ENCODE measurements at places on chromosomes 1 and 21. TPM values are rescaled to one million over a fixed set of nuclear protein-coding genes. Genes with fewer than 3 reads are reported as not detected.

The TMEM61 gene
- not detected for total RNA-seq

The ZNF683 gene
- total RNA-seq = not detected

The ITGB2 gene
- 4.3 TPM for total RNA-seq

The PSRC1 gene
- 67.0 TPM for total RNA-seq

The KRTAP7-1 gene
- not detected for total RNA-seq

The GBP7 gene
- not detected for total RNA-seq

The PCSK9 gene
- not detected for total RNA-seq

The HAO2 gene
- total RNA-seq = not detected

The TIE1 gene
- 0.20 TPM for total RNA-seq

DNA sequence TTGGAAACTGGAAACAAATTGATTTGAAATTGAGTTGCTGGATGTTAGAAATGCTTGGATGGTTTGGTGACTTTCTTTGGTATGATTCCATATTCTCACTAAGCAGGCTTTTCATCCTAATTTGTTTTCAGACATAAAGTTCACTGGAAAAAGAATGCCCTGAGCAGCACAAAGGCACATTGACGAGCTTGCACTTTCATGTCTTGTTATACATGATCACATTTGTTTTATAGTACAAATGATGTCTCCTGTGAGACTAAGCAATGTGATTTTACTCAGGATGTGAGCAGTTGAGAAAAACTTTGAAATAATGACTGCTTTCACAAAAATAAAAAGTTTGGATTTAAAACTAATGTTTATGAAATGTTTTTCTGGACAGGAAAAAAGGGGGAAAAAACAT is 63.6 kb downstream of the KCNT2 start:
- DNase-seq = no peak

GRCh38 chr1:6243053-6243834 is 735 bp upstream of the HES3 start:
- no peak for DNase-seq

- DNase-seq = no peak
Measured at GRCh38 chr1:211381481-211382181, 55.0 kb downstream of the TRAF5 start.

DNA sequence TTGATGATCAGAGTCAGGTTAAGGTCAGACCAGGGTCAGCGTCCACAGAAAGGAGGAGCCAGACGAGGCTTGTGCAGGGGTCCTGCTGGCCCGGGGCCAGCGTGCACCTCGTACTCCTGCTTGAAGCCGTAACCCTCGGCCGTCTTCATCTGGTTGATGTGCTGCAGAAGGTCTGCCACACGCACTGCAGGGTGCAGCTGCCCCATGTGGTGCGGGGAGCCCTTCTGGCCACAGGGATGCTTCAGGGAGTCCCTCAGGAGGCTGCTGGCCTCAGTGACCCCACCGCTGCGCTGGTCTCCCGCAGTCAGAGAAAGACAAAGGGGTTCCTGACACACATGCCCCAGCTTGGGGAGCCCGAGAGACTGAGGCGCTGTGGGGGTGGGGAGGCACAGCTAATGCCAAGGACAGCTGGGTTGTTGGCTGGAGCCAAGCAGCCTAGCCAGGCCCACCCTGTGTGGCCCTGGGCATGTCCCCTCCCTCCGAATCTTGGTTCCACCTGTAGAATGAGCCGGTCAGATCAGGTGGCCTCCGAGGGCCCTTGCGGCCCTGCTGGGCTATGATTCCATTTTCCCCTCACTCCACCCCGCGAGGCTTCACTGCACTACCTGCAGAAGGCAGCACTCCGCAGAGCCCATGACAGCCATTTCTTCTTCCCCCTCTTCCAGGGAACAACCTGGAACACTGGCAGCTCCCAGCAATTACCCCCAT is 251.9 kb downstream of the PTPRU start:
- DNase-seq = no peak

DNA sequence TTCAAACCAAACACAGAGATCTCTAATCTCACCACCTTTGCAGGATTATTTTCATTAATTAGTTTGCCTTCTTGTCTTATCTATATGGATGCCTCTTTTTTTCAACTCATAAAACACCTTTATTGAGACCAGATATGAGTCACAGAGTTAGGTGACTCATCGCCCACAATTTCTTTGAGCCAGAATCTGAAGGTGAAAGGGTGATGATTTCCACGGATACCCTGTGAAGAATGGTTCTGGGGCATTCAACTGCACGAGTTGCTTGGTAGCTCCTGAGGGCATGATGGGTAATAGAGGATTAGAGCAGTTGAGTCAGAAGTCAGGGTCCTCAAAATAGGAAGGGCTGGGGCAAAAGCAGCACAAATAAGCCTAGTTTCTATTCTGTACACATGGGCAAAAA is 128.2 kb downstream of the TBX19 start:
- peak; percentile 25 for DNase-seq

GRCh38 chr1:201291916-201292315 is 8.6 kb downstream of the PKP1 start:
- DNase-seq = peak; percentile 36

DNA sequence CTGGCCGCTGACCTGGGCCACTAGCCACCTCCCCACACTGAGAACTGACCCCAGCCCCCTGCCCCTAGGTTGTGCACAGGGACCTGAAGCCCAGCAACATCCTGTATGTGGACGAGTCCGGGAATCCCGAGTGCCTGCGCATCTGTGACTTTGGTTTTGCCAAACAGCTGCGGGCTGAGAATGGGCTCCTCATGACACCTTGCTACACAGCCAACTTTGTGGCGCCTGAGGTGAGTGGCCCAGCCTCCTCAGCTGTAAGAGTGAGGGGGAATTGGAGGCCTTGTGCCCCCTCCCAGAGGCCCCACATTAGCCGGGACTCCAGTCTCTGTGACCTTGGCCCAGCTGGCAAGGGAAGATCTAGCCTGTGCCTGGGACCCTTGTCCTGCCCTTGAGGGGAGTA is 41.8 kb downstream of the RPS6KA1 start:
- no peak for DNase-seq

- no peak for DNase-seq
Measured at GRCh38 chr1:54989968-54990810, 8.5 kb upstream of the BSND start.

- DNase-seq = no peak
Measured at GRCh38 chr1:234586892-234587485, 23.0 kb downstream of the IRF2BP2 start.

DNA sequence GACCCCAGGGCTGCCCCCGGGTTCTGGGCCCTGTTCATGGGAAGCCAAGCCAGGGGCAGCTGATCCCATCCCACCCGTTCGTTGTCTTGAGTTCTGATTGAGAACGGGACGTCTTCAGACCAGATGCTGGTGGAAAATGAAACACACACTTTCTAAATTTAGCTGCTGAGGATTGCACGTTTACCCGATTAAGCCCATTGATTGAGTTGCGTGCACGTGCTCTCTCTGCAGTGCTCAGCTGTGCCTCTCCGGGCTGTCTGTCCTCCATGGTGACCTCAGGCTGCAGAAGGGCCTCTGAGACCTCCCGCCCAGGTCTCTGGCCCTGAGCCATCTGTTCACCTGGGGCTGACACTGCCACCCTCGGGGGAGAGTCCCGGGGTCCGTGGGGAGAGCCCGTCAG is 27.0 kb upstream of the PEX10 start:
- DNase-seq = no peak

DNA sequence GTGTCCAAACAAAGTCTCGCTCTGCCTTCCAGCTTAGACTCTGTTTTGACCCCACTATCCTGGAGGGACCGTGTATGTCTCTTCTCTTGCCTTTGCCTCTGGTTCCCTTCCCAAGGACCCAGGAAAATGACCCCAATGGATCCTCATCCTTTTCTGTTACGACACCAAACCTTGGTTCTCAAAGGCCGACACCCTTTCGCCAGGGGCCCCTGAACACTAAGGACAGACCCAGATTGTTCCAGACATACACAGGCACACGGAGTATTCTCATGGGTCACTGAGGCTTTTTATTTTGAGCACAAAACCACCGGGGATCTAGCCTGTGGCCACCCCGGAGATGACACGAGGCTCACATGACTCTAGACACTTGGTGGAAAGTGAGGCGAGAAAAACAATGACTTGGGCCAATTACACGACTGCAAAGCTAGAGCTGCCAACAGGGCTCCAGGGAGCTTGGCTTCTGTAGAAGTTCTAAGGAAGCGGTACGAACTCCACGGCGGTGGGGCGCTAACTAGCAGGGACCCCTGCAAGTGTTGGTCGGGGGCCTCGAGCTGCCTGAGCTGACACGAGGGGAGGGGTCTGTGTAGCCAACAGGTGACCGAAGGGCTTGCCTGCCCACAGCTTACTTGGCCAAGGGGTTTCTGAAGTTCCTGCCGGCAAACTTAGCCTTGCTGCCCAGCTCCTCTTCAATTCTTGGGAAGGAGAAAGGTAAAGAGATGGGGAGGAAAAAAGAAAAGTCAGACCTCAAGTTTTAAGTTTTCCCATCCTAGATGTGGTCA is 17.6 kb downstream of the ENO1 start:
- DNase-seq = no peak

- no peak for DNase-seq
Measured at GRCh38 chr1:104341944-104342343, 592.2 kb downstream of the AMY1C start.

DNA sequence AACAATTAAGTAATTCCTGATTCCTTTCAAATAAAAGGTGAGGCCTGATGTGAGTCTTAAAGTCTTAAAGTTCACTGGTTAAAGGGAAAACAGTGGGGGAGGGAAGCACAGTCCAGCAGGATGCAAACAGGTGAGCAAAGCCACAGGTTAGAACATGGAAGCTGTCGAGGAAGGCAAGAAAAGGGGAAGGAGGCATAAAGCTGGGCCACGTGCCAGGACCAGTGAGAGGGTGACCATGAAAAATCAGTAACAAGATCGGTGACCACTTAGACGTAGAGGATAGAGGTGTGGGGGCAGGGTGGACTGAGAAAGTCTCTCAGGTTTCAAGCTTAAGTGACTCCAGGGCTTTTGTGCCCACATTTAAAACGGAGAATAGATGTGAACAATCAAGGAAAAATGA is 231.3 kb downstream of the SETD4 start:
- no peak for DNase-seq

GRCh38 chr1:54464477-54465146 is 58.4 kb upstream of the SSBP3 start:
- no peak for DNase-seq

DNA sequence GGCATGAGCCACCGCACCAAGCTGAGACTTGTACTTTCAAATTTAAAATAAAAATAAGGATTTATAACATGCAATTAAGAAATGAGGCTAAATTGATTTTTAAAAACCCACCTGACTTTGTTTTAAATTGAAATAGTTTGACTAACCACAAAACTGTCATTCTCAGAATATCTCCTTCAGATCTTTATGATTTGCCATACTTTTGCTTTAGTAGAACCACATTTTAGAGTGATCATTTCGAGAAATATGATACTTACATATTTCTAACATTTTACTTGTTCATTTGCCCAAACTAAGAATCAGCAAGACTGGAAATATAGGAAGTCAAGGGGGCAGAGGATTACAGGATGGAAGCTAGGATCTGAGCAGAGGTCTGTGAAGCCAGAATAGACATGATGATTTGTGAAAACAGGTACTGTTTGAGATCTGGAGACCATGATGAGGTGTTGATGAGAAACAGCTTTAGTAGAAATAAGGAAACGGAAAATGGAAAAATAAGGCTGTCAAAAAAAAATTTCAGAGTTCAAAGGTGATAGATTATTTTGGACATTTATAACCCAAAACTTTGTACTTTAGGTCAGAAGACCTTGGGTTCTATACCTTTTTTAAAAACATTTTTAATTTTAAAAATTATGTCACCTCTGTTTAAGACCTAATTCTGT is 44.8 kb downstream of the GIPC2 start:
- no peak for DNase-seq

DNA sequence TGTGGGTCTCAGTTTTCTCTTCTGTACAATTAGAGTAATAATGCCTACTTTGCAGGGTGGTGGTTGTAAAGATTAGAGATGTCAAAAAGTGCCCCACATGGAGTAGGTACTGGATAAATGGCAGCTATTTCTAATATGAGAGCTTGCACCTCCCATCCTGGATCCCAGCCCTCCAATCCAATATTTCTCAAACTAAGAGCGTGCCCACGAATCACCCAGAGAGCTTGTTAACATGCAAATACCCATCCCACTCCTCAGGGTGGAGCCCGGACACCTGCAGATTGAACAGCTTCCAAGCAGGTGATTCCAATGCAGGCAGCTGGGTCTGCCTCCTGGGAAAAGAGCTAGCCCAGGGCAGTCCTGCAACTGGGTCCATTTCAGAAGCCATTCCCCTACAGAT is 33.0 kb downstream of the LRRN2 start:
- DNase-seq = no peak

DNA sequence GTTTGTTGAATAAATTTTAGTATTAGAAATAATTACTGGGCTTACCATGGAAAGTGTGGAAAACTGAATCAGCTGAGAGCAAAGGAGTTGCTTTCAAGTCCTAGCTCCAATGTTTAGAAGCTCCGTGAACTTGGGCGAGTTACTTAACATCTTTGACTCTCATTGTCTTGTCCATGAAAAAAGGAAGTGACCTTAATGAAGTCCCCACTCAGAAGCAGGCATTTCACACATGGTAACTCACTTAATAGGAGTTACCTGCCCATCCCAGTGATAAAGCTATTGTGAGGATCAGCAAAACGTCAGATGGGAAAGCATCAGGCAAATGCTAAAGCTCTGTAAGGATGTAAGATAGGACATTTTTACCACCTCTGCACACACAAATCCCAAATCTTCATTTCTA is 34.0 kb upstream of the GADD45A start:
- no peak for DNase-seq
